Fibroblast of lung (primary cell): ENCODE measurements at places on chromosomes 4 and X. TPM values are rescaled to one million over a fixed set of nuclear protein-coding genes. Genes with fewer than 3 reads are reported as not detected.

The FOXP3 gene
- polyA plus RNA-seq: 0.03 TPM in 1 of 2 replicates, not detected in the other

- DNase-seq: no peak
Measured at GRCh38 chr4:167119392-167119791, 114.9 kb downstream of the SPOCK3 start.

DNA sequence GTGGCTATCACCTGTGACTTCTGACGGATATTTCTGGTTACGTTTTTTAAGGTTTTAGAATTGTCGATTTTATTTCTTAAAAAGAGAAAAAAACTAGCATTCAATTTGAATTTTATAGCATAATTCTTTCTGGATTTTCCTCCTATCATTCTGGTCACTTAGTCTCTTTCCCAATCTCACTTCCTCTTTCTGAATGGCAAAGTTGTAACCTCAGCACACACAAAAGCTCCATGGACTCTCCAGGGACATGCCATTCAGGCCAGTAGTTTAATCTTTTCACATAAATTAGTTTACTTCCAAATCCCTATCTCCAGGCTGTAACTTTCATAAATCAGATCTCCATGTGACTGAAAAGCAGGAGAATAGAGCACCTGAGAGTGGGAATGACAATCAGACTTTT lies 110.7 kb downstream of the ARAP2 start:
- no peak for DNase-seq

DNA sequence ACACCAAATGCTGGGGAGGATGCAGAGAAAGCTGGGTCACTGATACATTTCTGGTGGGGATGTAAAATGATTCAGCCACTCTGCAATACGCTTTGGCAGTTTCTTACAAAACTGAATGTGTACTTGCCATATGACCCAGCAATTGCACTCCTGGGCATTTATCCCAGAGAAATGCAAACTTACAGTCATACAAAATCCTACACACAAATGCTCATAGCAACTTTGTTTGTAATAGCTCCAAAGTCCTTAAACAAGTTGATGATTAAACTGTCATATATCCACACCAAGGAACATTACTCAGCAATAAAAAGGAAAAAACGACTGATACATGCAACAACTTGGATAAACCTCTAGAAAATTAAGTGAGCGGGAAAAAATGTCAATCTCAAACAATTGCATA lies 12.3 kb downstream of the MID1 start:
- peak; percentile 93 for DNase-seq
